Stimulated activated CD8-positive, alpha-beta memory T cell treated with anti-CD3 and anti-CD28 coated beads, Interleukin-7, amount 100 ng/mL, for 4 hours (primary cell): ENCODE measurements at places on chromosomes 12 and 14.
A peak's percentile ranks its signal among the peaks of the same experiment; 100 is the strongest.

- peak; percentile 26 for DNase-seq
Measured at GRCh38 chr12:118060301-118061010, 523 bp downstream of the WSB2 start.

GRCh38 chr14:55720796-55721195, 140.8 kb downstream of the KTN1 start:
- no peak for DNase-seq

- peak; percentile 65 for DNase-seq
Measured at GRCh38 chr12:54216797-54217661, 28.2 kb upstream of the SMUG1 start.

- DNase-seq: no peak
Measured at GRCh38 chr14:51396222-51396815, 156.3 kb downstream of the TMX1 start.

DNA sequence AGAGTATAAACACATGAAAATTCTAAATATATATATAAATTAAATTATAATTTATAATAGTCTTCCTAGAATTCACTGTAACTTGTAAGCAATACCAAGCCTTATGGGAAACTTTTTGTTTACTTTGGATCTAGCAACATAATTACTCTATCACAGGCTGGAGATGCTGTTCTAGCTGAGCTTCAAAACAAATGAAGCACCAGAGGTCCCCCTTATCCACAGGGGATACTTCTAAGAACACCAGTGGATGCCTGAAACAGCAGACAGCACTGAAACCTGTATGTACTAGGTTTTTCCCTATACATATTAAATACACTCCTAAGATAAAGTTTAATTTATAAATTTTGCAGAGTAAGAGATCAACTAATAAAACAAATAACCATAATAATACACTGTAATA, 96.6 kb downstream of the CDK17 start:
- no peak for DNase-seq

GRCh38 chr12:52213564-52214420, 19.3 kb upstream of the KRT7 start:
- DNase-seq: no peak

GRCh38 chr12:29737644-29738043, 46.1 kb downstream of the TMTC1 start:
- DNase-seq: no peak

- DNase-seq: peak; percentile 12
Measured at GRCh38 chr14:75088566-75089373, 19.3 kb downstream of the ZC2HC1C start.

- no peak for DNase-seq
Measured at GRCh38 chr12:10957741-10958140, 18.7 kb upstream of the TAS2R14 start.

GRCh38 chr14:40414386-40414785, 982.2 kb upstream of the FBXO33 start:
- no peak for DNase-seq

- DNase-seq: peak; percentile 94
Measured at GRCh38 chr14:91573894-91574837, 64.1 kb upstream of the PPP4R3A start.

DNA sequence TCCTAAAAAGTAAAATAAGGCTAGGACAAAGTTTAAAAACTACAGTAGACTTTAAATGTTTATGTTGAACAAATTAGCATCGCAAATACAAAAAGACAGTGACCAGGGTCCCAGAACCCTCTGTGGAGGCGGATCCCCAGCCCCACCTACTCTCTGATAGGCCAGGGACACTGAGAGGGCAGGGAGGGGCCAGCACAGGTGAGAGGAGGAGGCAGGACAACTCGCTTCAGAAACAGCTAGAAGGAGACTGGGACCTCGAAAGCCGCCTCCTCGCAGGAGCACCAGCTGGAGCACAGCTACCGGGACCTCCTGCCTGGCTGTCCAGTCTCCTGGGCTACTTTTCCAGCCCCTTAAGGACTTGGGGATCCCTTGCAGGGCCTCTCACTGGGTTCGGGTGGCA, 992 bp downstream of the DNAH10 start:
- no peak for DNase-seq

DNA sequence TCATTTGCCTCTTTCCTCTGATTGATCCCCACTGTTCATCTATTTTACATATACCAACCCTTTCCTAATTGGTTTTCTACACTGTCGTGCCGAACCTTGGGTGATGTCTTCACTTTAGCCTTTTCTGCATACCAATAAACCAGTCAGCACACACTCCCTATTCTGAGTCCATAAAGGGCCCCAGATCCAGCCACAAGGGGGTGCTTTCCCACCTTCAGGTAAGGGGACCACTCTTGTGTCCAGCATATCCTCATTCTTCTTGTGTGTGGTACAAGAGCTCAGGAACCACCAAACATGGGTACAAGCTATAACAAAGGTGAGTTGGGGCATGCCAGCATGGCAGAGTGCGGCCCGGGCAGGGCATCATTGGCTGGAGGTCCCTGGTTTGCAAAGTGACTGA, 859.8 kb downstream of the FSCB start:
- no peak for DNase-seq

- no peak for DNase-seq
Measured at GRCh38 chr12:92546259-92546634, 156.5 kb upstream of the PLEKHG7 start.

- no peak for DNase-seq
Measured at GRCh38 chr12:105457026-105457425, 126.5 kb downstream of the C12orf75 start.
